Progenitor cell of endocrine pancreas (in vitro differentiated cells): ENCODE measurements at places on chromosomes 4 and X. TPM values are rescaled to one million over a fixed set of nuclear protein-coding genes. Genes with fewer than 3 reads are reported as not detected.

- no peak for DNase-seq
These were observed 45.6 kb downstream of the ATRX start for GRCh38 chrX:77740376-77740905.

DNA sequence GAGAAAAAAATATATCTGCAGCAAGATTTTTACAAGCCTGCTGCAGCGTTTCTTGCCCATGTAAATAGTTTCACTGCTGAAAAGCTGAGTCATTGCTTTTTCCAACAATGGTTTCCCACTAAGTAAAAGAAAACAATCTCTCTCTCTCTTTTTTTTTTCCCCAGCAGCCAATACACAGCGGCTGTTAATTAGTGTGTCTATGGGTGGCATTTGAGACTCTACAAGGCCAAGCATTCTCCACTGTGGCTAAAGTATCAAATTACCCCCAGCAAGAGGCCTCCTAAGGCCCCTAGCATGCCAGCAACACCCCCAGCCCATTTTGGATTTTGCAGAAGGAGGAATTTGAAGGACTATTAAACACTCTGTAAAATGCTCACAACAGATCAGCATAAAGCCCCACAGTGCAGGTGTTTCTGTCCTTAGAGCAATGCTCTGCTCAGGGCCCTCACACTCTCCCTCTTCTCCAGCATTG, 837.4 kb downstream of the TRIML1 start:
- DNase-seq = no peak

Gene SH2D1A
- not detected in 2 replicates for total RNA-seq

GRCh38 chr4:47109379-47109778, 78.0 kb downstream of the GABRB1 start:
- no peak for DNase-seq

GRCh38 chrX:66021765-66022631, 17.9 kb downstream of the VSIG4 start:
- no peak for DNase-seq

DNA sequence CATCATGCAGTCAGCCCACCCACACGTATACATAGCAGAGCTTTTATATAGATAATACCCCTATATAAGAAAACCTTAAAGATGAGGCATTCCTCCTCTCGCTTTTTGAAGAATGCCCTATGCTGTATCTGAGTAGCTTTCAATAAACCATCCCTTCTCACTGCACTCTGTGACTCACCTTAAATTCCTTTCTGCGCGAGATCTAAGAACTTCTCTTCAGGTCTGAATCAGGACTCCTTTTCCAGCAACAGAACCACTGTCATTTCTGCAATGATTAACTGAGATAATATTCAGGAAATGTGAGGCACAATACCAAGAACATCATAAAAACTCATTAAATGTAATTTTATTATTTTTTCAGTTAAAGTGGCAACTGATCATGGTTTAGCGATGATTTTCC, 76.4 kb upstream of the DCLK2 start:
- DNase-seq = no peak

DNA sequence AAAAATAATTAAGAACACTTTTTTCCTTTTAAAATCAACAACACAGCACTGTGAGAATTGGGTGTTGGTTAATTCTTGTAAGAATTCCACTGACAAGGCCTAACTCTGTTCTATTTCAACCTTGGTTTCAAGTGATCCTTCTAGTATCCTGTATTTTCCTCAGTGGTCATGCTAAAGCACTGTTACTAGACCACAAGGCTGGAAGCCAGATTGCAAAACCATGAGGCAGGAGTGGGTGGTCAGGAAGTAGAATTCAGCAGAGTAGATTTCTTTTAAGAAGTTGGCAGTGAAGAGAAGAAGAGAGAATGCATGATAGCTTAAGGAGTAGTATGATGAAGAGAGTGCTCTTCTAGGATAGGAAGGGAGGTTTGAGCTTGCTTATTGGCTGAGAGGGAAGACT, 71.6 kb upstream of the LEF1 start:
- no peak for DNase-seq

GRCh38 chrX:19514791-19515614, at the start of gene MAP3K15:
MAP3K15 (minus strand) TSS chrX:19515508; CDS start chrX:19515261, 247 bp downstream.
- peak; percentile 24 for DNase-seq

Gene FRAS1
- total RNA-seq = 163 and 166 TPM in 2 replicates

DNA sequence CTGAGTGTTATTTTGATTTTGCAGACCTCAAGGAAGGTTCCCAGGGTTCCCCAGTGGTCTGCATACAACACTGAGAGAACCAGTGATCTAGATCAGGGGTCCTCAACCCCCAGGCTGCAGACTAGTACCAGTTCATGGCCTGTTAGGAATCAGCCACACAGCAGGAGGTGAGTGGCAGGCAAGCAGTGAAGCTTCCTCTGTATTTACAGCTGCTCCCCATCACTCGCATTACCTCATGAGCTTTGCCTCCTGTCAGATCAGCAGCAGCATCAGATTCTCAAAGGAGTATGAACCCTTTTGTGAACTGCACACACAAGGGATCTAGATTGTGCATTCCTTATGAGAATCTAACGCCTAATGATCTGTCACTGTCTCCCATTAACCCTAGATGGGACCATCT, 28.5 kb downstream of the EDNRA start:
- no peak for DNase-seq

- no peak for DNase-seq
These were observed 197.2 kb downstream of the GRXCR1 start for GRCh38 chr4:43089730-43090129.
